ENCODE measurements at places on chromosomes 1 and 21.

GRCh38 chr1:88680911-88681622, 3.0 kb upstream of the PKN2 start:
- no peak for DNase-seq

- no peak for DNase-seq
Measured at GRCh38 chr1:150332651-150333290, 11.4 kb downstream of the PRPF3 start.

GRCh38 chr1:27070390-27071048, 57.9 kb upstream of the TENT5B start:
- no peak for DNase-seq

GRCh38 chr1:231750818-231751362, 124.3 kb downstream of the DISC1 start:
- DNase-seq = no peak

GRCh38 chr21:44344541-44345183, 5.5 kb upstream of the CFAP410 start:
- DNase-seq = no peak

- peak; percentile 4 for DNase-seq
Measured at GRCh38 chr1:73839922-73840321, 358.1 kb downstream of the LRRIQ3 start.

DNA sequence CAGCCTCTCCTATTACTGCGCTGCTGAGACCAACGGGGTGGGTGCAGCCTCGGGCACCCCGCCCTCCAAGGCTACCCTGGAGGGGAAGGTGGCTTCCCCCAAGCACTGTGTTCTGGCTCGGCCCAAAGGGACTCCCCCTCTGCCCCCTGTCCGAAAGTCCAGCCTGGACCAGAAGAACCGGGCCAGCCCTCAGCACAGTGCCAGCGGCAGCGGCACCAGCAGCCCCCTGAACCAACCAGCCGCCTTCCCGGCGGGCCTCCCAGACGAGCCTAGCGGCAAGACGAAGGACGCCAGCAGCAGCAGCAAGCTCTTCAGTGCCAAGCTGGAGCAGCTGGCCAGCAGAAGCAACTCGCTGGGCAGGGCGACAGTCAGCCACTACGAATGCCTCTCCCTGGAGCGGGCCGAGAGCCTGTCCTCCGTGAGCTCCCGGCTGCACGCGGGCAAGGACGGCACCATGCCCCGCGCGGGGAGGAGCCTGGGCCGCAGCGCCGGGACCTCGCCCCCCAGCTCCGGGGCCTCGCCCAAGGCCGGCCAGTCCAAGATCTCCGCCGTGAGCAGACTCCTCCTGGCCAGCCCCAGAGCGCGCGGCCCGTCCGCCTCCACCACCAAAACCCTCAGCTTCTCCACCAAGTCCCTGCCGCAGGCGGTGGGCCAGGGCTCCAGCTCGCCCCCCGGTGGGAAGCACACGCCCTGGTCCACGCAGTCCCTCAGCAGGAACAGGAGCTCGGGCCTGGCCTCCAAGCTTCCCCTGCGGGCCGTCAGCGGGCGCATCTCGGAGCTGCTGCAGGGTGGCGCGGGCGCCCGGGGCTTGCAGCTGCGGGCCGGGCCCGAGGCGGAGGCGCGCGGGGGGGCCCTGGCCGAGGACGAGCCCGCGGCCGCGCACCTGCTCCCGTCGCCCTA, 533.1 kb downstream of the KIF26B start:
- no peak for DNase-seq

- no peak for DNase-seq
Measured at GRCh38 chr1:153705484-153705883, 22.4 kb upstream of the INTS3 start.

DNA sequence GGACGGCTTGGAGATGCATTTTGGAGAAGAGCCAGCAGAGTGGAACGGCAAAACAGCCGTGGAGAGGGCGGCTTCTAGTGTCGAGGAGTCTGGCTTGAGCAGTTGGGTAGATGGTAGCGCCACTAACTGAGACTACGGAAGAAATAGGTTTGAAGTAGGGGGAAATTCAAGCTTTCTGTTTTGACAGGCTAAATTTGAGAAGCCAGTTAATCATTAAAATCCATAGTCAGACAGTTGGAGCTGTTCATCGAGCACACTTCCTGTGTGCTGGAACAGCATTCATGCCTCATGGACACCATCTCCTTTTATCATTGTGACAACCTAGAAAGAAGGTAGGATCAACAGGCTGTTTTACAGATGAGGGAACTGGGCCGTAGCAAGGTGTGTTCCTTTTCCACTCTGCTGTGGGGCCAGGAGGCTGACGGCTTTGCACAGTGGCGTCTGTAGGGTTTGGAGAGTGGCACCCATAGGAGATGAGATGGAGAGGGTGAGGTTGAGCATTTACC, 3.4 kb upstream of the PKLR start:
- DNase-seq = no peak

DNA sequence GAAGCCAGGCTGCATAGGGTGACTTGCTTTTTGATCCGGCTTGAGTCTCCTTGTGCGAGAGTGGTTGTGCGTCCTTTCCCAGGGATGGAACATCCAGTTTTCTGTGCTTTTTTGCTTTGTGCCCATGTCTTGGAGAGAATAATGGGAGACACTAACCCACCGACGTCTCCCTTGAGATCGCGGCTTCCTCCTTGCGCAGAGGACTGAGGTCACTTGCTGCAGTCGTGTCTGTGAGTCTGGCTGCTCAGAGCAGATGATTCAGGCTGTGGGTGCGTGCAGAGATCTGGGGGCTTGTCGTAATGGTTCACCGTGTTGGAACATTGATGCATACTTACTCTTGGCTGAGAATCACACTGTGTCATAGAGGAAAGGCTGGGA, 164.5 kb upstream of the CACNA1E start:
- DNase-seq = peak; percentile 29

GRCh38 chr1:238606457-238606856, 715.7 kb upstream of the ZP4 start:
- no peak for DNase-seq

DNA sequence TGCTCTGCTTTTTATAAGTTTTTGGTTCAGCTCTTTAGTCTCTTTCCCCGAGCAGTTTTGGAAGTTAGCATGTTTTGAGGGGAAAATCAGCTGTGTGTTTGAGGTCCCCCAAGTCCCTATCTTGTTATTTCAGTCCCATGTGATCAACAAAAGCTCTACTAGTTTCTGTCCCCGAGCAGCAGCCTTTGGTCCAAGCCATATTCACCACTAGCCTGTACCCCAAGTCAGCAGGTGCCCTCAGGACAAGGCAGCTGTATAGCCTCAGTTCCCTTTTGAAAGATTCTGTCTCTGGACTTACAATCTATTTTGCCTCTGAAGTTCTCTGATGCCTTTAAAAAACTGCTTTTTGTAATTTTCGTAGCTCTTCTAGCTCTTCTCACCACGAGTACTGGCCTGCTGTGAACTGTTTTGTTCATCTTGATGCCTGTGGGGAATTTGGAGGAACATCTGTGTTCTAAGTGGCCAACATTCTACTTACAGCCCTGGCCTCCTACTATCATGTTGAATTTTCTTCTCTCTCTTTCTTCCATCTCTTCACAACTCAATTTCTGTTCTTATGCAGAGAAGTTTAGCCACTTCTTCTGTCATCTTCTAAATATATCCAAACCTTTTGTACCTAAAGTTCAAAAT, 16.7 kb downstream of the UAP1 start:
- DNase-seq = no peak

GRCh38 chr1:43305461-43305860, 4.7 kb downstream of the TIE1 start:
- DNase-seq = no peak

GRCh38 chr1:76186554-76187170, 112.1 kb downstream of the ST6GALNAC3 start:
- no peak for DNase-seq

GRCh38 chr1:247998811-247999210, 14.6 kb upstream of the OR2L5 start:
- DNase-seq = no peak

DNA sequence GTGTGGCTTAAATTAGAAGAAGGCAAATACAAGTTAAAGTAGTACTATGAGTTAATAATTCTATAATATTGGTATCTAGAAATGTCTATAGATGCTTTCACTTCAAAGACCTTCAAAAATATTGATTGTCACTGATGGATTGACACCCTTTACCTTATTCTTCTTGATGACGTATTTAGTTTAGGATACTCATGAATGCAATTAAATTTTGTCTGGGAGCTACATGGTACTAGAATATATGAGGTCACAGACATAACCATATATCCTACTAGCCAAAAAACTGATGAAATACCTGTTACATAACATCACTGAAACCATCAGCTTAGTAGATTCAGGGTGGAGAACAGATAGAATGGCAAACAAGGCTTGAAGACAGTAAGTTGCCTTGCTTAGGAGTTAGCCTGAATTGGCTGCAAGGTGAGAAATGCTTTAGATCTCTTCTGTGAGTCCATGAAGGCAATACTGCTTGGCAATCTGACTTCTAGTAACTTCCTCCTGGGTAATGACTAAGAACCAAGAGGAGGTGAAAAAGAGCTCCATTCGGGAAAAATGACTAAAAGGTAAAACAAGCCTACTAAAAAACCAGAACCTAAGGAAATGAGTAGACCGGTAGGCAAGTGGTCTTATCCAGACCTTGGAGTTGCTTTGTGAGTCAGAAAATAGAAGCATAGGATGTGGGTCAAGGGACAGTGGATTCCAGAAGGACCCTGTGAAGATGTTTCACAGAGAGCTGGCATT, 16.9 kb upstream of the ARHGAP29 start:
- no peak for DNase-seq

DNA sequence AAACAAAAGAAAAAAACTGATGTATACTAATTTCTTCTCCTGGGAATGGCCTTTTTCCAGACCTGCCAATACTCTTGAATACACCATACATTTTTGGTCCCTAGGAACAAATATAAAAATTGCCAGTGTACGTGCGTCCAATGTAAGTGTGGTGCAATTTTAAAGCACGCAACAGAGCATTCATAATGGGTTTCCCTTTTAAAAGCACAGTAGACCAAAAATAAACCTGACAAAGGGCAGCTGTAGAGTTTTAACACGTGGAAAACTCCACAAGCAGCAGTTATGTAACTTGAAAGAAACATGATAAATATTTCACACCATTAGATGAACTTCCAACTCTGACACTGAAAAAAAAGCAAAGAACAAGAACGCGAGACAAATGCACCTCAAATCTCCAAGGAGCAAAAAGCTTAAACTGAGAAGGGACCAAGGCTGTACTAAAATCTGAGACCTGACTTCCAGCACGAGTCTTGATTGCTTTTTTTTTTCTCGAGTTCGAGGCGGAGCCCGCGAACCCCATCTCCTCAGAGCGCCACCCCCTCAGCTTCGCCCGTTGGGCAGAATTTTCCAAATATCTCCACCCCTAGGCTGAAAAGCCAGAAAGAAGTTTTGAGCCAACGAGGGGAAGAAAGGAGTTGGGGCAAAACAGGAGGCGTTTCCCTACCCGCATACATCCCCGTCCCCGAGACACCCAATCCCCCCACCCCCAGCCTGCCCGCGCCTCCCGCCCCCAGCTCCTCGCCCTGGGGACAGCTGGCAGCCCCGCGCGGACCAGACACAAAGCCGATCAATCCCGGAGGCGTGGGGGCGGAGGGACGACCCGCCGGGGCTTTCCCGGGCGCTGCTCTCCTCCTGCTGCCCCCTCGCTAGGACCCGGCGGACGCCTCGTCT, at the start of gene JAM2:
TSS of gene JAM2 (plus strand) at position 599 of the 891 bp plus-strand sequence. CDS start 564 bp downstream, outside the sequence.
- DNase-seq = peak; percentile 47

DNA sequence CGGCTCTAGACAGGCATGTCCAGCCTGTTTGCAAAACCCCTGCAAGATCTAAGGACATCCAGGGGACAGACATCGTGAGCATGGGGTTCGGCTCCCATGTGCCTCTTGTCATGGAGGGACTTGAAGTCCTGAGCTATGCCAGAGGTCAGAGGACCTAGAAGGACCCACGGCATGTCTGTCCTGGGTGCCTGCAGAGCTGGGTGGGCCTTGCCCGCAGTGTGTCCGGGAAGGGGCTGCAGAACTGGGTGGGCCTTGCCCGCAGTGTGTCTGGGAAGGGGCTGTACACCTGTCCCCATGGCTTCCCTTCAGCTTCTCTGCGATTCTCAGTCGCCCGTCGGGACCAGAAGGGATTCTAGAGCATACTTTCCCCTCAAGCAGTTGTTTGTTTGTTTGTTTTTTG, 20.0 kb upstream of the TRAPPC10 start:
- DNase-seq = no peak

GRCh38 chr1:157114183-157115121, 14.8 kb upstream of the ETV3L start:
- no peak for DNase-seq

- peak; percentile 60 for DNase-seq
Measured at GRCh38 chr1:9825093-9826074, 1.6 kb upstream of the CLSTN1 start.

- DNase-seq = no peak
Measured at GRCh38 chr1:101261623-101262022, 24.8 kb downstream of the S1PR1 start.

DNA sequence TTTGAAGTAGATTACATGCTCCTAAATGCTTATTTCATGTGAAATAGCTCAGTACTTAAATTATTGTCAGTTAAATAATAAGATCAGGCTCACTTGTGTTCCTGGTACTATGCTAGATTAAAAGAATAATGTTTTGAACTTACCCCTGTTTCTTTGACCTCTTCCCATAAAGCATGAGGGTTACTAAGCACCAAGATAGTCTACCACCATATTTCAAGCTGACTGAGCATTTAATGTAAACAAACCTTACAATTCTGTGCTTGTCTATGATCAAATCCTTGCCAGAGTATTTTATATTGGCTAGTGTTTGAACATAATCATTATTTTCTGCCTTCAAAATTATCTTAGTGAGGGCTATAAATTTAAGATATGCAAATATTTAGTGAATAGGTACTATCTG, 98.1 kb downstream of the LHX9 start:
- DNase-seq = no peak

GRCh38 chr1:21396516-21396915, 43.4 kb upstream of the NBPF3 start:
- no peak for DNase-seq

- DNase-seq = no peak
Measured at GRCh38 chr1:236455243-236455642, 61.2 kb downstream of the EDARADD start.

All from fibroblast of skin of right biceps (primary cell).